HFFc6 (cell line): ENCODE measurements at places on chromosomes 1 and 21. TPM values are rescaled to one million over a fixed set of nuclear protein-coding genes. Genes with fewer than 3 reads are reported as not detected.

DNA sequence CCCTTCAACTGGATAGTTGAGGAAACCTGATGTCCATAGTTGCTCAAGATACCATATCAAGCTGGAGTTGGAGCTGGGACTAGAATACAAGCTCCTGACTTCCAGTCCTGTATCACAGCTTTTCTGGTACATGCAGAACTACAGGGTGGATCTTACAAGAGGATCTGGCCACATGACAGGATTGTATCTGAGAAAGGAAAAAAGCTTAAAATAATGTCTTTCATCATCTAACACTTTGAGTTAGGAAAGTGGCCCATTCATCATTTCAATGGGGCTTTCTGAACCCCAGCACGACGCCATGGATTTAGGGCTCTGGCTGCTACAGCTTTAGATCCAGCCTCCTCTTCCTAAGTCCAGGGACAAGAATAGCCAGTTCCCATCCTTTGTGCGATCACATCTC is 46.9 kb downstream of the RASSF5 start:
- peaks cover 15% of the 10 kb centered on the region for H3K4me1 ChIP-seq
- DNase-seq: no peak
- H3K27me3 ChIP-seq: peaks cover 22% of the 10 kb centered on the region
- H3K36me3 ChIP-seq: no peaks in the 10 kb centered on the region
- H3K4me3 ChIP-seq: no peak overlapping the region

- peak; percentile 41 for DNase-seq
- no peak overlapping the region for H3K4me3 ChIP-seq
- peaks cover 6% of the 10 kb centered on the region for H3K4me1 ChIP-seq
Measured at GRCh38 chr1:231200388-231201031, 38.7 kb downstream of the TRIM67 start.

- no peak for DNase-seq
- no peaks in the 10 kb centered on the region for H3K36me3 ChIP-seq
- H3K4me3 ChIP-seq: no peak overlapping the region
- H3K27me3 ChIP-seq: peaks cover 32% of the 10 kb centered on the region
- H3K4me1 ChIP-seq: no peaks in the 10 kb centered on the region
Measured at GRCh38 chr1:115790846-115791245, 22.3 kb upstream of the CASQ2 start.

Gene KRTAP12-2
- total RNA-seq: not detected in 3 replicates

Gene OR6N1
- total RNA-seq: not detected in 3 replicates
